Stimulated activated CD8-positive, alpha-beta memory T cell treated with anti-CD3 and anti-CD28 coated beads, Interleukin-15, amount 100 ng/mL, for 4 hours (primary cell): ENCODE measurements at places on chromosomes 11 and 22.

GRCh38 chr22:46295277-46295971 is 1.2 kb upstream of the GTSE1 start:
- DNase-seq, result no peak

DNA sequence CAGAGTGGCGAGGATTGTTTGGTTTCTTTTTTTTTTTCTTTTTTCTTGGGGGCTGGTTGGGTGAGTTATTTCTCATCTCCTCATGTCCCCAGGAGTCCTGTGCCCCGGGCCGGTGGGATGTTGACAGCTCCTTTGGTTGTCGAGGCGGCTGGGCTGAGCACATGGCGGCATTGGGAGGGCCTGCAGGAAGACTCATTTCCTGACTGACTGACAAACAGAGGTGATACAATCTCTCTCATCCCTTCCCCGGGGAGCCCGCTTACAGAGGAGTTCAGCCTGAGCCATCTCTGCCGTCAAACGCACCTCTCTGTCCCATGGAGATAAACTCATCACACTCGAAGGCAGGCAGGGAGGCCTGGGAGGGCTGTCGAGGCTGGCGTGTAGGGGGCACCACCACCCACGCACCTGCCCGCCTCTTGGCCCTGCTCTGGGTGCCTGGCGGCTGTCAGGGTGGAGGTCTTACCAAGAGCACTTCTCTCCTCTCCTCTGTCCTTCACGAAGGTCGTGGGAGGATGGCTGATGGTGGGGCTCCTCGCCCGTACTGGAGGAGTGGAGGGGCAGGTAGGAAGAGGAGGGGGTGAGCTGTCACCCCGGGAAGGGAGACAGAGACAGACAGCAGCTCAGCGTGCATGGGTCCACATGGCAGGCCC is 60.0 kb upstream of the NECTIN1 start:
- DNase-seq, result no peak

DNA sequence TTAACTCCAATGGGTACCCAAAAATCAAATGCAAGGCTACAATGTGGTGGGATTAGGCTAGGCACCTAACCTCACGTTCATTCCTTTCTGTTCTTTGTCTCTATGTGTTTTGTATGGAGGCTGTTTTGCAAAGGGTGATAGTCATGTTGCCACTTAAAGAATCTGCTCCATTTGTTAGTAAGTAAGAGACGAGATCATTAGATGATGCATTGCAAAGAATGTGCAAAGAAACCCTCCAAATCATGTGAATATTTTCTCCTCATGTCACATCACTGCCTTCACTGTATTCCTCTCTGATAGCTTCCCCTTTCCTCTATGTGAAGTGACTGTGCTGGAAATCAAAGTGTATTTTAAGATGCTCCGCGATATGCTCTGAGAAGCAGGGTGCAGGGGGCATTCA is 11.9 kb downstream of the SYT13 start:
- no peak for DNase-seq

DNA sequence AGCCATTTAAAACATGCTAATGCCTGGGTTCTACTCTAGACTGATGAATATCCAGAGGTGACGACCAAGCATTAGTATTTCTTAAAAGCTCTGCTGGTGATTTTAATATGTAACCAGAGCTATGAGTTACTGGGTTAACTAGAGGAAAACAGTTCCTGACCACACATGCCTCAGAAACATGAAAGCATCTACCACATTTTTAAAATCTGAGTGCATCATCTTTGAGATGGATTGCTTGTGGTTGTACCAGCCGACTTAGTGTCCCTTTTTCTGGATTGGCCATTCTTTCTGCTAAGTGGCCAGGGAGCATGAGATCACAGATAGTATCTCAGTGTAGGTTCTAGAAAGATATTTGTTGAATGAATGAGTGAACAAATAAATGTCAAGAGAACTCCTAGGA is 152.4 kb downstream of the NTM start:
- no peak for DNase-seq

DNA sequence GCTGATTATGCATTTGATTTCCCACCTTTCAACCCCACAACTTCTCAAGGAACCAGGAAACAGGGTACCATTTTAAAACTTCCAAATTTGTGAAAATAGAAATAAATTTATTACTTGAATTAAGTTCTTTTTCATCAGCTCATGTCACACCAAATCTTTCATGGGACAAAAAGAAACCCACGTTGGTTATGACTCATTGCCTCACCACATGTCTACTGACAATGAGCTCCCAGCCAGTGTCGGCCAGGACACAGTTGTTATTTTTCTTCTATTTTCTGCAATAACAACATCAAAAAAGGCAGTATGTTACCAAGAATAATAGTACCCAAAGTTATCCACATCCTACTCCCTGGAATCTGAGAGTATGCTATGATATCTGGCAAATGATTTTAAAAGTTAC is 17.3 kb downstream of the MS4A6A start:
- DNase-seq, result no peak

- DNase-seq, result no peak
Measured at GRCh38 chr22:36599771-36600170, 70.8 kb upstream of the EIF3D start.

GRCh38 chr11:100469835-100470234 is 217.3 kb upstream of the ARHGAP42 start:
- no peak for DNase-seq

GRCh38 chr22:35961480-35962295 is 66.9 kb downstream of the RBFOX2 start:
- DNase-seq, result no peak

- DNase-seq, result no peak
Measured at GRCh38 chr11:92240916-92241315, 16.3 kb downstream of the FAT3 start.

- no peak for DNase-seq
Measured at GRCh38 chr22:43198126-43198525, 11.2 kb upstream of the TTLL12 start.

DNA sequence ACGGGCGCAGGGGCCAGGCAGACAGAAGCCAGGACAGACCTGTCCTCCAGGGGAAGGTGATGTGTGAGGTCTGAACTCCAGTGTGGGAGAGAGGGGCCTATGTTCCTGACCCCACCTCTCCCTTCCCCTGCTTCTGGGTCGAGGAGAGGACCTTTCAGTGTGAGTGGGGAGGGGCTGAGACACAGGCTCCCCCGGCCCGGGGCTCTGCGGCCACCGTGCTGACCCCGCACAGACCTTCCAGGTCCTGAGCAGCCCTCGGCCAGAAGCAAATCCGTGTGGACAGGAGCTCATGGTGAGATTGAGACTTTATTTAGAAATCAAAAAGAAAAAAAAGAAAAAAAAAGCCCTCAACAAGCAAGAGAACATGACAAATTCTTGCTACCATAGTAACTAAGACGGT is 680.5 kb downstream of the BRD1 start:
- no peak for DNase-seq

DNA sequence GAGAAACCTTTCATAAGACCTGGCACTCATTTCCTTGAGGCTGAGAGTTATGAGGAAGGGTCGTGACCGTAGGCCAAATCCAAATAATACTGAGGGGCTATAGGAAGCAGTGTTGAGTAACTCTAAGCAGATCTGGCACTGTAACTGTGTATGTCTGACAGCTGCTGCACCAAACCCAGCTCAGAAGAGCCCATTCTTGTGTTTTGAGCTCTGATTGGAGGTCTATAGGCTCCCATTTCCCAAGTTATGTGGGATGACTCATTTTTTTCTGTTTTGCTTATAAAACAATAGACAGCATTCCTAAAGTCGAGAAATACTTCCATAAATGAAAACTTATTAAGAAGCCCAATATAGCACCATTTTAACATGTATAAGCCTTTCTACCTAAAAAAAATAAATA is 645.8 kb downstream of the DLG2 start:
- DNase-seq, result no peak

DNA sequence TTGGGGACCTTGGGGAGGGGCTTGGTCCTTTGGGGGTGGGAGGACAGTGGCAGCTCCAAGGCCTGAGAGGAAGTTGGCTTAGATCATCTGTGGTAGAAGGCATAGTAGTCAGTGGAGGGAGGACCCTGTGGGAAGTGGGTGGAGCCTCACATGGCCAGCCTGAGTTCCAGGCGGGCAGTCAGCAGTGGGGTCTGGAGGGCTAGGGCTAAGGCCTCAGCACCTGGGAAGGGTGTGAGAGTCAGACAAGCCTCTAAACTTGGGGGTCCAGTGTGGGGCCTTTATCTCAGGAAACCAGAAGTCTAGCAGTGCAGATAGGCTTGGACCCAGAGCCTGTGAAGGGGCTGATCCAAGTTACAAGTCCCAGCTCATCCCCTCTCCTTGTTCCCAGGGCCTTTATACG is 4.0 kb downstream of the NLRX1 start:
- DNase-seq, result no peak

DNA sequence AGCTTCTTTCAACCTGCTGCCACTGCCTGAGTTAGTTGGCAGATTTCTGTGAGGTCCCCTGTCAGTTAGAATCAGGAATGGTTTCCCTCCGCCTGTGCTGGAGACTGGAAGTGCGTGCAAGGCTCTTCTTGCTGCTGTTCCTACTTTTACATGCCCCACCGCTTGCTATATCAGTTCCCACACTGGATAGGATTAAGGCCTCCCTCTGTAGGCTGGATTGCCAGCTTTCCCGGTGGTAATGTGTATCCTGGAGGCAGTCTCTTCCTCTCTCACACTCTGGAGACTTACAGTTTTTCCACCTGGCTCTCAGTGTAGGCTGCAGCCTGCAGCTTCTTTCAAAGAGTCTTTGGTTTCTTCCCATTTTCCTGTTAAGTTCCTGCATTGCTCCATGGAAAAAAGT is 66.5 kb downstream of the ARHGAP42 start:
- no peak for DNase-seq

- DNase-seq, result no peak
Measured at GRCh38 chr22:24519496-24519895, 24.4 kb downstream of the UPB1 start.

GRCh38 chr11:66443602-66444001 is 5.0 kb upstream of the MRPL11 start:
- DNase-seq, result no peak

GRCh38 chr11:15091175-15091574 is 17.8 kb downstream of the CALCB start:
- DNase-seq, result no peak

GRCh38 chr11:121323046-121323607 is 30.6 kb downstream of the SC5D start:
- DNase-seq, result no peak

DNA sequence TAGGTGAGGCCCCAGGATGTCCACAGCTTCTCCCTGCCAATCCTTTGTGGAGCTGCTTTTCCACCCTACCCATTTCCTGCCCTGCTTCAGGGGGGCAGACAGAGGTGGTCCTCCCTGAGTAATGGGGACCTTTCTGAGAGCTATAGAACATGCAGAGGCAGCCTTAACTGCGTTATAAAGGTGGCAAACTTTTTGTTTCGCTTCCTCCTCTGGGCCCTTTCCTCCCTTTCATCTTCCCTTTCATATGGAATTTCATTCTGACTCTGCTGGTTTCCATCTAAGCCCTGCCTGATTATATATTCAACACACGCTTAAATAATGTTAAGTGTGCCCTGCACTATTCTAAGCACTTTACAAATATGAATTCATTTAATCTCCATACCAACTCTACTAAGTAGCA is 169.3 kb upstream of the E2F8 start:
- DNase-seq, result no peak

DNA sequence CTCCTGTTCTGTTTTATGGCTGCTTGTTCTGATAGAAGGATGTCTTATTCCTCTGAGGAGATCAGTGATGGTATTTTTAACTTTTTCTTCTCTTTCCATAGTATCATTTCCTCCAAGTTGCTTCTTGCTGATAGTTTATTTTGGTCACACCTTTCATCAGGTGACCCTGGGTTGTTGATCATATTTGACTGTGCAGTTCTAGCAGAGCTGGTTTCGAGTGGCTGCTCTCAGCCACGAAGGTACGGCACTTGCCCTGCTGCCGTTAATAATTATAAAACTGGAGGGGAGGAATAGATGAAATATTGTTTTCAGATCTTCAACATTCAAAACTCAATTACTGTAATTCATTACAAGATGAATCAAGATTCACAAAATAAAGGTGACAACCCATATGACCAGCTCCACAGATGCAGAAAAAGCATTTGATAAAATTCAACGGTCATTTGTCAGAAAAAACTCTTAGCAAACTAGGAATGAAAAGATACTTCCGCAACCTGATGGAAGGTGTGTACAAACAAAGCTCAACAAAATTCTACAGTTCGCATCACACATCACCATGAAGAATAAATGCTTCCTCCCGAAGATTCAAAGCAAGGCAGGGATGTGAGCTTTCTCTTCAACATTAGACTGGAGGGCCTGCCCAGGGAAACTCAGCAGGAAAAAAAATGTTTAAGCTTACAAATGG is 59.2 kb upstream of the RTL6 start:
- no peak for DNase-seq

DNA sequence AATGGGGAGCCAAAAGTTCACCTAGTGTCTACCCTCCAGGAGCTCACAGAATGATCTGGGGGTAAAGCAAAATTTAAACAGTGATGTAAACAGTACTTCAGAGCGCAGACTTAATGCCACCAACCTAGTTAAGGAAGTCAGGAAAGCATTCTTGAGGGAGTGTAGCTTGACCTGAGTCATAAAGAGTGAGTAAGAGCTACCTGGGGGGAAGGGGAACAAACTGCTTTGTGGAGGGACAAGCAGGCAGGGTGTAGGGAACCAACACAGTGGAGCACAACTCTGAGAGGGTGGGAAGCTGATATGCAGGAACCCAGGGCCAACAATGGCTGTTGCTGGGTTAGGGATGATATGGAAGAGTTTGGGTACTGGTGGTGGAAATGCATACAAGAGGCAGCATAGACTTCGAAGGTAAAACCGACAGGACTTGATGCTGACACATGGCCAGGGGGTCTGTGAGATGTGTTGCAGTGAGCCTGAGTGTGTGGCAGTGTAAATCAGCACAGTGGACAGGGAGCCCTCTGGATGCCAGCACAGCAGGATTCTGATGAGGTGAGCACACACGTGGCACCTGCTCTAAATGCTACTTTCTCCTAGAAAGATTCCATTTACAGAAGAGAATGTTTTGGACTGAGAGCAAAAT is 58.3 kb upstream of the CYP2D6 start:
- DNase-seq, result no peak

- DNase-seq, result no peak
Measured at GRCh38 chr22:39718921-39719475, 148.4 kb downstream of the CACNA1I start.

DNA sequence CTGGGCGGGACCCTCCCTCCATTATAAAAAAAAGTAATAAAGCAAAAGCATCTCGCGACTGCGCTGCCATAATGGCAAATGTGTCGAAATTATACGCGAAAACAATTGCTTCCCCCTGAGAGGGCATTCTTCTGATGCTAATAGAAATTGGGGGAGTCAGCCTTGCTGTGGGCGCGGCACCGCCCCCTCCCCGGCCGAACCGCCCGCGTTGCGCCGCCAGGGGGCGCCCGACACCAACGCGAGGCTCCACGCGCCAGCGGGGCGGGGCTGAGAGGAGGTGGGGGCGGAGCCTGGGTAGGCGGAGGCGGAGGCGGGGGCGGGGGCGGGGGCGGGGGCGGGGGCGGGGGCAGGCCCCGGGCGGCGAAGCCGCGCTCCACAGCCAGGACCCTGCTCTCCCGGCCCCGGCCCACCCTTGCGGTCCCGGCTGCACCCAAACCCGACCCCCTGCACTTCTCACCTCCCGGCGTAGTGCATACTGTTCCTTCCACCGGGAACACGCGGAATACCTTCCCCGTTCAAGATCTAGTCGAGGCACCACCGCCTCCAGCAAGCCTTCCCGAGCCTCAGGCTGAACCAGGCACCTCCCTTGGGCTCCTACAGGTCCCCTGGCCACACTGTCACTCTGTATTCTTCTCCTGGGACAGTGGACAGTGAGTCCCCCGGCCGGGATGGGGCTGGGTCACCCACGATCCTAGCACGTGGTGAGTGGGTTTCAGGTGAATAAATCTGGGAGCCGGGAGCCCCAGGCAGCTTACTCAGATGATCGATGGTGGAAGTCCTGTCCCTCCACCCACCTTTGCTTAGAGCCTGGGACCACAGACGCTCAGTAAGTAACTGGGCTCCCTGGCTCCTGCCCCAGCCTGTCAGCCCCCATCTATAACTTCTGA is 15.5 kb upstream of the UPK3A start:
- peak; percentile 65 for DNase-seq
